Epithelial cell of proximal tubule (primary cell): ENCODE measurements at places on chromosomes 11 and 22.

DNA sequence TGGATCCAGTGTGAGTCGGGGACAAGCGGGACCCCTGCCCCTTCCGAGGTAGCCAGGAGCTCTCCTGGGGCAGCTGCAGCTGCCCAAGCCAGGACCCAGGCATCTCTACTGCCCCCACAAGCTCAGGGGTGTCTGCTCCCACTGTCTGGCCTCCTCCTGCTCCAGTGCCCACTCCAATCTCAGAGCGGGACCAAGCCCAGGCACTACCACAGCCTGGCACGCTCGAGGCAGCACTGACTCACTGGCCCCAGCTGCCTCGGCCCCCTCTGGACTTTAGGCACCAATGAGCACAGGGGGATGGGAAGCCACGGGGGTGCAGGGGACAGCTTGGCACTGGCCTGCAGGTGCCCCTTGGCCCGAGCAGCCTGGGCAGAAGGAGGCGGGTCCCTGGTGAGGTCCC, 8.2 kb downstream of the IL2RB start:
- DNase-seq, result no peak

DNA sequence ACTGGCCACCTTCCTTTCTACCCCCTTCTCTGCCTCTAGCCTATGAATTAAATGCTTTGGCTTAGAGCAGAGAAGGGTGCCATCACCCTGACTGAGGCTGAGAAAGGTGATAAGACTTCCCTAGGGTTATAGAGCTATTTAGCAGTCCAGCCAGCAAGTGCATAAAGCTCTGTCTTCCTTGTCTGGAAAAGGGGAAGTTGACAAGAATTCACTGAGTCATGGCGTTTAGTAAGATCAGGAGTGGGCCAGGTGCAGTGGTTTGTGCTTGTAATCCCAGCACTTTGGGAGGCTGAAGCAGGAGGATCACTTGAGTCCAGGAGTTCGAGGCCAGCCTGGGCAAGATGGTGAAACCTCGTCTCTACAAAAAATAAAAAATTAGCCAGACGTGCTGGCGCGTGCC, 63.1 kb downstream of the LHFPL7 start:
- no peak for DNase-seq

DNA sequence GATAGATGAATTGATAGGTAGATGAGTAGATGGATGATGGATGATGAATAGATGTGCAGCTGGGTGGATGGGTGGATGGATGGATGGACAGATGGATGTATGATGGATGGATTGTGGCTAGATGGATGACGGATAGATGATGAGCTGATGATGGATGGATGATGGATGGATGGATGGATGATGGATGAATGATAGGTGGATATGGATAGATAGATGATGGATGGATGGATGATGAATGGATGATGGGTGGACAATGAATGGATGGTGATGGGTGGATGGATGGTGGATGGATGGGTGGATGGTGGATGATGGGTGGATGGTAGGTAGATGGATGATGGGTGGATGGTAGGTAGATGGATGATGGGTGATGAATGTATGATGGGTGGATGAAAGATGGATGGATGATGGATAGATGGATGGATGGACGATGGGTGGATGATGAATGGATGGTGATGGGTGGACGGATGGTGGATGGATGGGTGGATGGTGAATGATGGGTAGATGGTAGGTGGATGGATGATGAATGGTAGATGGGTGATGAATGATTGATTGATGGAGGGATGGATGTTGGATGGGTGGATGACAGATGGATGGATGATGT, 1261.7 kb downstream of the BRD1 start:
- no peak for DNase-seq

DNA sequence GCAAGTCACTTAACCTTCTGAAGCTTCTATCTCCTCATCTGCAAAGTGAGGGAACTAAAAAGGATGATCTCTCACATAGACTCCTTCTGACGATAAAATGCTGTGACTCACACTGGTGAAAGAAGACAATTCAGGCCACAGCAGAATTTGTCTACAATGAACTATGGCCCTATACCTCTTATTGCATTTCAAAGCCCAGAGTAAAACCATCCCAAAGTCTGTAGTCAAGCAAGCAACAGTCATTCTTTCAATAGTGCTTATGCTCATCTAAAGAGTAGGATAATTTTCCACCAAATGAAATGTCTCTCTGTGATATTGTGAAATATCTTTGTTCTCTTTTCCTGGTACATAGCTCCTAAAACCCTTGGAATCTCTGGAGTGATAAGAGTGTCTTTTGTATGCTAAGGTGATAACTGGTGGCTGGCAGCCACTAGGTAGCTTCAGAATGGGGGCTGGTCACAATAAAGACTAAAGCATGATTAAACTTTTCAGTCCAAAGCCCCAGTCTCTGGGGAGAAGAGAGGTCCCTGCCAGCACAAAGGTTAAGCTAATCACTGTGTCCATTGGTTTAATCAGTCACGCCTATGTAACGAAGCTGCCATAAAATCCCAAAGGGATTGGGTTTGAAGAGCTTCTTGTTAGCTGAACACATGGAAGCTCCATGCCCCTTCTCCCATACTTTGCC, 30.8 kb downstream of the SYTL2 start:
- DNase-seq, result no peak

- no peak for DNase-seq
Measured at GRCh38 chr11:131422496-131422895, 52.1 kb downstream of the NTM start.

DNA sequence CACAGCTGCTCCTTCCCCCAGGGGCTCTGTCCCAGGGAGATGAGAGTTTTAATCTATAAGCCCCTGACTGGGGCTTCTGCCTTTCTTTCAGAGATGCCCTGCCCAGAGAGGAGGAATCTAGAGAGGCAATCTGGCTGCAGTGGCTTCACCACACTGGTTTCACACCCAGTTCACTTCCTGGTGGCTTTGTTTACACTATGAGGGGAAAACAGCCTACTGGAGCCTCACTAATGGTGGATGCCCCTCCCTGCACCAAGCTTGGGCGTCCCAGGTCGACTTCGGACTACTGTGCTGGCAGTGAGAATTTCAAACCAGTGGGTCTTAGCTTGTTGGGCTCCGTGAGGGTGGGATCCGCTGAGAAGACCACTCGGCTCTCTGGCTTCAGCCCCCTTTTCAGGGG, 21.5 kb upstream of the MMP1 start:
- no peak for DNase-seq

DNA sequence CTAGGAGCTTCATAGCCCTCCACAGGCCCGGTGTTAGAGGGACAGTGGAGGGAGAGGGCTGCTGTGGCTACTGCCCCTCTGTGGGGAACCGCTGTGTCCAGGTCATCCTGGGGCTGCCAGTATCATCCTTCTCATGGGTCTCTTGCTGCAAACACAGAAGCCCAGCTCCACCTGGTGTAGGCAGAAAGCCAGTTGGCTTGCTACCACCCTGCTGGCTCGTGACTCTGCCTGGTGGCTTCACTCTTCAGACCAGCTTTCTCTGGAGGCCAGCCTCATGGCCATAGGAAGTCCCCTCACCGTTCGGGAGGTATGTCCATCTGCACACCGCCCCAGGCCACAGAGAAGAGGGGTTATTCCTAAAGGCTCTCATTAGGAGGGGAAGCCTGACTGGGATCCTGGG, 19.4 kb upstream of the SUSD2 start:
- no peak for DNase-seq

DNA sequence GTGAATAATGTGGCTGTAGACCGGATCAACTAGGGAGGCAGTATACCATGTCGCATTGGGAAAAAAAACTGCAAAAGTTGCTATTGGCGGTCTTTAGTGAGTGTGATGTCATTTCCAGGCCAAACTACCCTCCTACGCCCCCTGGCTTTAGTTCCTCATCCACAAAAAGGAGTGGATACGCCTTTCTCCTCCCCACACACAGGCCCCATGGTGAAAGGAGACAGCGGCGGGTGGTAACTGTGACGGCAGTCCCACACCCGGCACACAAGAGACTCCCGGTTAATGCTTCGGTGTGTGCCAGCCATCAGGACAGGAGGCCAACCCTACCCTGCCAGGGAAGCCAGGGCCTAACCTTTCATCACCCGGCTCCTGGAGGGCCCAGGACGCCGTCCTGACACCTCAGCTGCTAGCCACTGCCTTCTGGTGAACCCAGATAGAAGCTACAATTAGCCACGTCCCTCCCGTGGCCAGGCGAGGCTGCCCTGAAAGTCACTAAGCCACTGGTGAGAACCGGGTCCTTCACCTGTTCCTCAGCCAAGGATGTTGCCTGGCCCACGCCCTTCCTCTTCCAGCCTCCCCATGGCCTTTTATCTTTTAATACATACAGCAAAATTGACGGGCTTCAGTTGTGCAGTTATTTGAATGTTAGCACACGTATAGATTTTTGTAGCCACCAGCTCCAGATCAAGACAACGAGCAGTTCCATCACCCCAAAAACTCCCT, 10.8 kb downstream of the TP53I11 start:
- DNase-seq, result no peak

- no peak for DNase-seq
Measured at GRCh38 chr22:37854946-37855345, 5.7 kb downstream of the EIF3L start.

GRCh38 chr11:33296695-33297094, 39.5 kb downstream of the HIPK3 start:
- DNase-seq, result no peak

DNA sequence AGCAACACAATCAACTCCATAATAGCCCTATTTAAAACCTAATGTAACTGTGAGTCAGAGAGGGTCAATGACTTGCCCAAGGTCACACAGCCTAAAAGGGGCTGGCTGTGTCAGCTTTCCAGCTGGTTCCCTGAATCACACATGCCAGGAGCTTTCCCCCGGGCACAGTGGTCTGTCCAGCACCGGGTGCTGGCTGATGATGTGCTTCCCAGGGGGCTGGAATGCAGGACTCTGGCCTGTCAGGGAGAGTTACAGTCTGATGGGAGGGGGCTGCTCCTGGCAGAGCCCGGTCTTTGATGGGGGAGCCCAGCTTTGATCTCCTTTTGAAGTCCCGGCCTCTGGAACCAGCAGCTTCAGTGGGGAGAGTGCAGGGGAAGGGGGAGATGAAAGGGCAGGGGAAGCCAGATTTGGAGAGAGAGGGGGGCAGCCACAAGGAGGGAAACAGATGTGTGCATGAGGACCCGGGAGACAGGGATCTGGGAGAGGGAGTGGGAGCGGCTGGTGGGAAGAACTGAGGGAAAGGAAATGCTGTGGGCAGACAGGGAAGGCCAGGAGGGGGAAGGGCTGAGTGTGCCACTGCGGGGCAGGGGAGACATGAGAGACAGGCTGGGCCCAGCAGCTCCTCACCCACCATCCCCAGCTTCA, 102.7 kb downstream of the NECTIN1 start:
- DNase-seq, result no peak

DNA sequence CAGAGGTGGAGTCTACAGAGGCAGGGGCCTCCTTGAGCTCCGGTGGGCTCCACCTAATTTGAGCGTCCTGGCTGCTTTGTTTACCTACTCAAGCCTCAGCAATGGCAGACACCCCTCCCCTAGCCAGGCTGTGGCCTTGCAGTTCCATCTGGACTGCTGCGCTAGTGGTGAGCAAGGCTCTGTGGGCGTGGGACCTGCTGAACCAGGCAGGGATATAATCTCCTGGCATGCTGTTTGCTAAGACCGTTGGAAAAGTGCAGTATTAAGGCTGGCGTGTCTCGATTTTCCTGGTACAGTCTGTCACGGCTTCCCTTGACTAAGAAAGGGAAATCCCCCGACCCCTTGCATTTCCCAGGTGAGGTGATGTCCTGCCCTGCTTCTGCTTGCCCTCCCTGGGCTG, 77.7 kb downstream of the GDPD4 start:
- DNase-seq, result no peak

DNA sequence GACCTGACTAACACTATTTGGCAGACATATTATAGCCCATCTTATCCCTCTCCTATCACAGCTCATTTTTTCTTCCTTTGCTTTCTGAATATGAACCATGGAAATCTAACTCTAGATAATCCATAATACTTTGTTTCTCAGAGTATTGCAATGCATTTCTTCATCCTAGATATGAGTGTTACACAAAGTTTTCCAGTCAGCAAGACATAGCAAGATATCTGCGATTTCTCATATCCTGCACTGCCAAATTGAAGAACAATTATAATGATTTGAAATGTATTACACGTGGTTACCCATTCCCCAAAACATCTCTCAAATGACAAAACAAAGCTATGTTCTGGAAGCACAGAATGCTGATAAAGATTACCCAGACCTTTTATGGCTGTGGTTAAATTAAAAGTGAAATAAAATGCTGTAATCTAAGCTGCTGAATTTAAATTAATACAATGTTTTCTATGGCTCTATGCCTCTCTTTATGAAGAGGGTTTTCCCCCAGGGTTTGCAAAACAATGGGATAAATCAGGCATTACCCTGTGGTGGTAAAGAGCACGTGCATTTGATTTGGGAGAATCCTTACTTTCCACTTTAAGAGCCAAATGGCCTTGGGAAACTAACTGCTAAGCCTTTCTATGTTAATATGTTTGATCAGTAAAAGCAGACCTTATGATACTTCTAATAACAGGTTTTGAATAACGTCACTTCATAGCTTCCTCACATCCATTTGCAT, 1291.0 kb upstream of the CNTN5 start:
- DNase-seq, result no peak

DNA sequence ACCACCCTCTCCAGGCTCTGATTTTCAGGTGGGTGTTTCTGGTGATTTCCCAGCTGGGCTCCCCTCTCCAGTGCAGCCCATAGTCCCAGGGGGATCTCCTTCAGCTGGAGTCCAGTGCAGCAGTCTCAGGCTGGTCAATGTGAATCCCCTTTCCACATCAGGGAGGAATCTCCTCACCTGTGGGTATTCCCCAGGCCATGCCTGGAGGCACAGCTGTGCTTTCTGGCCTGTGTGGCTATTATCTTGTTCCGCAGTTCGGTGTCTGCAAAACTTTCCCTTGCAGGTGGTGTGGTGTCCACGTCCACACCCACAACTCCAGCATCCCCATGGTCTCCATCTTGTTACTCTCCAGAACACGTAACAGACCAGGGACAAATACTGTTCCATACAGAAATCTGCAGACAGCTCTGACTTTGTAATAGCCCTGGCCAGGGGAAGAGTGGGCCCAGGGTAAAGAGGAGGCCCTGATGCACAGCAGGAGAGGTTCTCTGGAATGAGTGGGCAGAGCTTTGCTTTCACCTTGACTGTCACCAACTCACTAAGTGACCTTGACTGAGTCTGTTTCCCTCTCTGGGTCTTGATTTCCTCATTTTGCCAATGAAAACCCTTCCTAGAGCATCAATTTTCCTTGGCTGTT, 183.2 kb downstream of the CSNK2A3 start:
- no peak for DNase-seq
